Stimulated activated CD4-positive, alpha-beta T cell treated with anti-CD3 and anti-CD28 coated beads, Interleukin-4, amount 100 ng/mL, for 48 hours (primary cell): ENCODE measurements at places on chromosomes 11 and 22.

DNA sequence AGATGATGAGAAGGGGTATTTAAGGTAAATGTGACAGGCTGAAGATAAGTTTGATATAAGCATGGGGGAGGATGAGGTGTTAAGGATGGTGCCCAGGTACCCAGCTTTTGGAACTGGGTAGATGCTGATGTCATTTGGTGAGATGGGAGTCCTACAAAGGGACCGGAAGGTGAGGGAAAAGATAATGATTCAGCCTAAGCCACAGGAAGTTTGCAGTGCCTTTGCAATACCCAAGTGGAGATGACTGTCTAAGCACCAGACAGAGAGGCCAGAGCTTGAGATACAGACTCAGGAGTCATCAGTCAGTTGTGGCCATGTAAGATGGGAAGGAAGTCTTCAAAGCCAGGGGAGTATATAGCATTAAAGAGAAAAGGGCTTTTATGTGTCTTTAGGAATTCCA is 30.0 kb upstream of the SMCO4 start:
- no peak for DNase-seq

- DNase-seq: no peak
Measured at GRCh38 chr11:115256397-115257197, 247.6 kb downstream of the CADM1 start.

GRCh38 chr22:42684462-42685195 is 35.4 kb upstream of the CYB5R3 start:
- no peak for DNase-seq

DNA sequence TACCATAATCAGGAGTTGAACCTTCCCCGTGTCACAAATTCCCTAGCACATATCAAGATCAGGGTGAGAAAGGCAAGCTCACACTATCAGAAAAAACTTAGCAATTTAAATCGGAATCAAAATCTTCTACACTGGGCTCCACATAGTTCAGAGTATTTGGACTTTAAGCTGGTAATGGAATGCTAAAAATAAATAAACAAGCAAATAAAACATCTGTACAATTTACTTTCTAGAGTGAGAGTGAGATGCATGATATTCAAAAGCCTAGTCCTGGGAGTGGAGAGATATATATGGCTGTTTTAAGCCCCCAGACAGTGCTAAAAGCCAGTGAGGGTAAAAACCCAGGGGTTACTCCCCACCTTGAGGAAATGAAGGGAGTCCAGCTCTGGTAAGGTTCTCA is 380.6 kb downstream of the SOX6 start:
- DNase-seq: no peak

GRCh38 chr11:84854498-84854880 is 772.7 kb downstream of the DLG2 start:
- no peak for DNase-seq
